ENCODE measurements at places on chromosomes 2 and 18. TPM values are rescaled to one million over a fixed set of nuclear protein-coding genes. Genes with fewer than 3 reads are reported as not detected.

Gene GATA6
- polyA plus RNA-seq: 2.0 TPM

Gene SCRN3
- 23.2 TPM for polyA plus RNA-seq

Gene UGT1A10
- 0.39 TPM for polyA plus RNA-seq

Gene GKN2
- 0.75 TPM for polyA plus RNA-seq

Gene AGXT
- 0.94 TPM for polyA plus RNA-seq

Gene STEAP3
- 5.5 TPM for polyA plus RNA-seq

Gene ANKRD36
- 12.9 TPM for polyA plus RNA-seq

Gene NHEJ1
- 8.3 TPM for polyA plus RNA-seq

Gene TOGARAM2
- 3.3 TPM for polyA plus RNA-seq

Gene RAB27B
- 1.7 TPM for polyA plus RNA-seq

Gene LINC00305
- polyA plus RNA-seq: 0.05 TPM

Gene RAD51AP2
- 0.18 TPM for polyA plus RNA-seq

DNA sequence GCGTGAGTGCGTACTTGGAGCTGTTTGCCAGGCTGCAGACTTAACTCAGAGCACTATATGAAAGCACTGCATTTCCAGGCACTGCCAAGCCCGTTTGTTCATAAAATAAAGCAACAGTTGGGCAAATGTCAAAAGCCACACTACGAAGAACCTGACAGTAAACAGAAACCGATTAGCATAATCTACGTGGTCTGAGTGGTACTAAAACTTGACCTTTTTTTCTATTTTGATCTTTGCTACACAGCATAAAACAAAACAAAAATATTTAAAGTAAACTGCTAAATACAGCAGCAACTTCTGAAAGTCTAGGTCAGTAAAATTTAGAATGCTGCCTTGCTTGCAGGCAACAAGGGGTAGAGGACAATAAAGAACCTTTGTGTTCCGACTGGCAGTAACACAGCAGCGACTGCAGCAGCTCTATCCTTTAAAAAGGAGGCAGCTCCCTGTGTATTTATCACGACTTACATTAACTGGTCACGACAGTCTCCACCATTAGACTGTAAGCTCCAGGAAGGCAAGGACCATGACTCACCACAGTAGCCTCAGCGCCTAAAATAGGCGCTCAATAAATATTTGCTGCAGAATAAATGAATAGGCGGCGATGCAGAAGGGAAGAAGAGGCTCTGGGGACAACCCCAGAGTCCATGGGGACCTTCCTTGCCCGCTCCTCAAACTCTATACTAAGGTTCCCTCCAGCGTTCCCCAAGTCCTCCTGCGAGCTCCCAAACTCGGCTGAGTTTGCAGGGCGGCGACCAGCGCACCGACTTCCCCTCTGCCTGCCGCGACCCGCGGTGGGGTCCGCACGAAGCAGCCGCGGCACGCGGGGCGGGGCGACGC, 902 bp downstream of the SS18 start:
- DNase-seq: peak; percentile 33

GRCh38 chr18:37364237-37364636, 201.4 kb downstream of the CELF4 start:
- DNase-seq: no peak

- DNase-seq: no peak
Measured at GRCh38 chr2:88875736-88876135, 184.3 kb downstream of the RPIA start.

DNA sequence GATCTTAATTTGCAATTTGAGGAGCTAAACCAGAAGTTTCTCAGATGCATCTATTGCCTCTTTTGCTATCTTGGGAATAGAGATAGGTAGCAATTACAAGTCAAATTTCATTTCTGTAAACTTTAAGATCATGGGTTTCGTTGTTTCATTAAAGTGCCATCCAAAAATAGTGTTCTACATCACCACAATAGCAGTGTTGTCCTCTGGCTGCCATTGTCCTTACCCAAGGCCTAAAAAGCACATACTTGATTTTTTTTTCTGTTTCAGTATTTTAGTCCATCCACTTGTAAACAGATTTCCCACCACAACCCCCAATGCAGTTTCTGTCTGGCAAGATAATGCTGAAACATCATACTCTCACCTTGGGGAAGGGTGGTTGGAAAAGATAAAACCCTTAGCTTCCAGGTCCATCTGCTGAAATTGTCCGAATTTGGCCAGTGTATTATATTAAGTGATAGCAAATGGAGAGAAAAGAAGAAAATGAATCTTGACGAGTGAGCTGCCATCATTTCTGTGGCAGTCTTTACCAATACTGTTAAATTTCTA, 136.2 kb downstream of the LCLAT1 start:
- DNase-seq: no peak

DNA sequence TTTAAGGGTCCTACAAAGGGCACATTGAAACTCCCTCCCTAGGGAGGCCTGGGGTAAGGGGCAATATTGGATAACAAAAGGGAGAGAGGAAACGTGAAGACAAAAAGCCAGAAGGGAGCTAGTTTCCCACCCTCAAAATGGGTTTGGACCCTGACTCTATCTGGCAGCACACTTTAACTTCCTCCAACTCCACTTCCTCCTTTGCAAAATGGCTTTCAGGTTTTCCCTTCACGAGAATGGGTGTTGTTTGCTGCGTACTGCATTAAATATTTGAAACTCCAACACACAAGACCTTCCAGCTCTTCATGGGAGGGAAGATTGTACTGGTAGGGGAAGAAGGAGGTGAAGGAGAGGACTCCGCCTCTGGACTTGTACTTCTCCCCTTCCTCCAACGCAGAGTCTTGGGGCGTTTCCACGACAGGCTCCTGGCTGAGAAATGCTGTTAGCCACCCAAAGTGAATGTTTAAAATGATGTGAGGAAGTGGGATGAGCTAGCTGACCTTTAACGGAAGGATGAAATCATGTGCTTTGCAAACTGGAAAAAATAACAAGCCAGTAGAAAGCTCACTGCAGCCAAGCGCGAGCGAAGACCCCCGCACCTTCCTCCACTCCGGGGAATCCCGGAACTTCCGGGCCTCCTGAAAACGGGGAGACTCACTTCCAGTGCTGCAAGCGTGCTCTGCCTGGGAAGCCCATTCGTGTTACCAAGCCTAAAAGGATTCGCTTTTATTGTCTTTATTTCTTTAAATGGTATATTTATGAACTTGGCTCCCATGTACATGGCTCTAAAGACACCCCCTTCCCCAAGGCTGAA, 85.6 kb downstream of the VIT start:
- DNase-seq: no peak

- no peak for DNase-seq
Measured at GRCh38 chr2:105744909-105745853, at the start of gene NCK2. Gene NCK2 (plus strand): TSS chr2:105744912. CDS start chr2:105855064, 110,152 bp downstream.

- DNase-seq: no peak
Measured at GRCh38 chr18:9507565-9508088, 32.3 kb downstream of the RALBP1 start.

DNA sequence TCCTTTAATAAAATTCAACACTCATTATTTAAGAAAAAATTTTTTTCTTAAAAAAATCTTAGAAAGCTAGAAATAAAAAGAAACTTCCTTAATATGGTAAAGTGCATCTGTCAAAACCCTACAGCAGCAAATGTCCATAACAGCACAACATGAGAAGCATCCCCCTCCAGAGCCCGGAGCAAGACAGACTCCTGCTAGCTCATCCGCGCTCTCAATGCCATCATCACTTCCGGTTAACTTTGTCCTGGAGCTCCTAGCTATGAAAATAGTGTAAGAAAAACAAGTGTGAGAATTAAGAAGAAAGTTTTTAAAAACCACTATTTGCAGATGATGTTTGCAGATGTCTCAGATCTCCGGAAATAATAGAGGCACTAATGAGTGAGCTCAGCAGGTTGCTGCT, 103.1 kb downstream of the TEX51 start:
- no peak for DNase-seq

- DNase-seq: no peak
Measured at GRCh38 chr2:6442252-6442985, 423.3 kb downstream of the CMPK2 start.

GRCh38 chr2:794554-795241, 117.5 kb upstream of the TMEM18 start:
- no peak for DNase-seq

DNA sequence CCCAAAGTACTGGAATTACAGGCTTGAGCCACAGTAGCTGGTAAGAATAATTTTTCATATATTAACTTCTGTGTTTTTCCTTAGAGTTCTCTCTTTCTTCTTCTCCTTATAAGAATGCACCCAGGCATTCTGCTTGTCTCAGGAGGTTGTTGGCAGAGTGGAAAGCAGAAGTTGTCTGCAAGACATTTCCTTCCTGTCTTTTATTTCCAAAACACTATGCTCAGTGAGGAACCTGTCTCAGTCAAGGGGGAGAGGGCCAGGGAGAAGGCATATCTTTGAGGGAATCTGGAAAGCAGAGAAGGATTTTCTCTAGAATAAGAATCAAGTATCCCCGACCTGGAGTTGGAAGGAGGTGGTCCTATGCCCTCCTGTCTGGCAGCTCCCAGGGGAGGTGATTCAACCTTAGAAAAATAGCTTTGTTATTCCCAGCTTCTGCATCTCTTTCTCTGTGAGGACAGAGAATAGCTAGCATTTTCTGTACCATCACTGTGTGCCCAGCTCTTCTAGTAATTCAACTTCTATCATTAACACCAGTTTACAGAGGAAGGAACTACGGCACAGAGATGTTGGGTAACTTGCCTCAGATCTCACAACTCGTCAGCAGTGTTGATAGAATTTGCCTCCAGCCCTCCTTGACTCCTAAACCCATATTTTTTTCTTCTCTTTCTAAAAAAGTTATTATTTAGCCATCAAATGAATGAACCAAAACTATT, 3.8 kb upstream of the LPIN2 start:
- no peak for DNase-seq

DNA sequence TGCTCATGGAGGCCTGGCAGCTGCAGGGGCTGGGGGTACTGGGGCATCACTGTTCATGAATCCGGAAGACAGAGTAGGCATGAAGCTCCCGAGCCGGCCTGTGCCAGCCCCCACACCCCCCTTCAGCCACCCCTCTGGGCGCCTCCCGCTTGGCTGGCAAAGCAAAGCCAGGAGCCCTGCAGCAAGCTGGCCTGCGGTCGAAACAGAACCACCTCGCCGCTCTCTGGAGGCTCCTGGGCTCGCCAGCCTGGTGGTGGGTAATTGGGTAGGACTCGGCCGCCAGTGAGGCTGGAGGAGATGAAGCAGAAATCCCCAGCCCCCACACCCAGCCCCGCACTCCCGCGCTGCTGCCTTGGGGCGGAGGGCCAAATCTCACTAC, 70.9 kb upstream of the GPC1 start:
- no peak for DNase-seq

DNA sequence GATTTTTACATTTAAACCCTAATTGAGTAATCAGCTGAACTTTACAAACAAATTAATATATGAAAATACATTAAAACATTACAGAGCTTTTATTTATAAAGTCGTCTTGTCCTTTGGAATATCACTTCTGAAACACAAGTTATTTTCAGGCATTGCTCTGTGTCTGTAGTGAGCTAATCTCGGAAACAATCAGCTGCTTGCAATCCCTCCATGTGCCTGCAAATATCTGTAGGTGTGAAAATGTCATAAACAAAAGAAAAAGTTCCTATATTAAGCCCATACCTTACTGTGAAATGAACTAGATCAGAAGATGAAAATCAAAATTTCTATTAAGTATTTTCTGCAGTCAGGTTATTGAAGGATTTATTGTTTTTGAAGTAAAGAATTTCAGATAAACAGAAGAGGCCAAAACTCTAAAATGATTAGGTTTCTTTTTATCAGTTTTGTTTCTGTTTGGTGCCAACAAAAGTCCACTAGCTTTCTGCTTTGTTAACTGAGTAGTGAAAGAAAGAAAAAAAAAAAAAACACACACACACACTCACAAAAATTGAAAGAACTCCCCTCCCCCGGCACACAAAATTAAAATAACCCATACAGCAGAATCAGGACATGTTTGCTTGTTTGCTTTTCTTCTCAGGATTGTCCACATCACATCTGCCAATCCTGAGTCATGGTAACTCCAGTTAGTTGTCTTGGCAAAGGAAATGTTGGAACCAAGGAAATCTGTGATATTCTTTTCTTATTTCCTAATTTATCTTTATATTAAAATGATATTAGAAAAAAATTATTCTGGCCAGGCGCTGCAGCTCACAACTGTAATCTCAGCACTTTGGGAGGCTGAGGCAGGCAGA, 627.0 kb upstream of the SLC39A10 start:
- no peak for DNase-seq

- DNase-seq: no peak
Measured at GRCh38 chr2:16008331-16008850, 68.0 kb downstream of the MYCN start.

DNA sequence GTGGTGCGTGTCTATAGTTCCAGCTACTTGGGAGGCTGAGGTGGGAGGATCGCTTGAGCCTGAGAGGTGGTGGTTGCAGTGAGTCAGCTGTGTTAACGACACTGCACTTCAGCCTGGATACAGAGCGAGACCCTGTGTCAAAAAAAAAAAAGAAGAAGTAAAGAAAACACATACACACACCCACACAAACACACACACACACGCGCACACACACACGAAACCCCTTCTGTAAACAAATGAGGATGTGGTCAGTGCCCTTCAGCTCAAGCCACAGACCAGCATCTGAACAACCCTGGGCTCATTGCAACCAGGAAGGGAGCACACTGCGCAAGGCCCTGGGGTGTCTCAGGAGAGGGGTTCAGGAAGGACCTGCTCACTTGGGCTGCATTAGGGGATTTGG, 47.9 kb upstream of the KCNF1 start:
- no peak for DNase-seq

GRCh38 chr18:37483984-37484819, 81.4 kb downstream of the CELF4 start:
- no peak for DNase-seq

DNA sequence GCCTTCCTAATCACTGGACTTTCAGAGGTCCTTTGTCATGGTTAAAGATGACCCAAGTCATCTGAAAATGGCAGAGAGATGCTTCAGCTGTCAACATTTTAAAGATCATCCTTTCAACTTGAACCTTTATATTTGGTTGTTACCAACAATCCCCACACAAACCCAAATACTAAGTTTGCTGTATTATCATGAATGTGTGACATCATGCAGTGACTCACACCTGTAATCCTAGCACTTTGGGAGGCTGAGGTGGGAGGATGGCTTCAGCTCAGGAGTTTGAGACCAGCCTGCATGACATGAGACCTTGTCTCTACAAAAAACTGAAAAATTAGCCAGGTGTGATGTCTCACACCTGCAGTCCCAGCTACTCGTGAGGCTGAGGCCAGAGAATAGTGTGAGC, 55.2 kb upstream of the NRP2 start:
- no peak for DNase-seq

DNA sequence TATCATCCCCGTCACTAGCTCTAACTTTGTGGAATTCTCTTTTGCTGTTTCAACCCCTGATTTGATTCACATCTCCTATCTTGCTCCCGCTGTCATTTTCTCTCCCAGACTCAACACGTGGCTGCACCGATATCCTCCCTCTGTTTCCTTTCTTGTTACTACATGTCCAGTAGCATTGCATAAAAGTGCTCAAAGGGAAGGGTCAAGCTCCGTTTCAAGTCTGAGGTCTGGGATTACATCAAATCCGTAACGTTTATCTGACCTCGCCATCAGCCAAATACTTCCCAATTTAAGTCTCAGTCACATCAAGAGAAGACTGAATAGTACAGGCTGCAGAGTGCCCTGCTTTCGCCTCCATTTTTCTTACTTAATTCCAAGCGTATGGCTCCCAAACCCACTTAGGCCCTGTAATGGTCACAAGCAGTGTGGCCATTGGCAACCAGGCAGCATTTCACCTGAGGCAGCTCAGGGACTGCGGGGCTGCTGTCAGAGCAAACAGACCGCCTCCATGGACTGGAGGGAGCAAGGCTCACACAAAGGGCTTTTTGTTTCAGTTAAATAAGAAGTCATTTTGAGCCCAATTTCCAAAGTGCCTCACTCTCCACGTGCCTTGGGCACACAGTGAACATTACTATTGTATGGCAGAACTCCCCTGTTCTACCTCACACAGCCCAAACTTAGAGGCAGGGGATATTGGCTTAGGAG, 217.8 kb downstream of the BCL11A start:
- DNase-seq: no peak

Data from thymus (tissue), 14 donors.